T-helper 2 cell treated with Interferon-gamma antibody and Interleukin-4, amounts not matched to agents 5 μg/mL and 100 μg/mL, for 36 hours (primary cell): ENCODE measurements at places on chromosomes 5 and 9.

DNA sequence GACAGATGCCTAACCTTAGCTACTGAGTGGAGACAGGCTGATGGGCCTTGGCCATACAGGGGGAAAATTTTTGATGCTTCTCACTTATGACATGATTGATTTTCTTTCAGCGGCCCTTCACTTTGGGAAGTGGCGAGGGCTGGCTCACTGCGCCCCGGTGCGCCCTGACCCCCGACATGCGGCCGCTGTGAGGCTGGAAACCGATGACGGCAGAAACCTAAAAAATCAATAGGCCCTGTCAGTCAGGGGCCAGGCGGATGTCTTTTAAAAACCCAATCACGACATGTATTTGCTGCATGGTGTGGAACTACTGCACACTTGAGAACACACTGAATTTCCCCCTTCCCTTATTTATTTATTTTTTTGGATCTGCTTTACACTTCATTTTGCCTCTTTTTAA lies 121.7 kb downstream of the EBF1 start:
- no peak overlapping the region for H3K4me3 ChIP-seq
- no peaks in the 10 kb centered on the region for H3K36me3 ChIP-seq
- DNase-seq = no peak
- H3K27ac ChIP-seq = no peak overlapping the region

GRCh38 chr9:77166193-77166592 lies 11.1 kb upstream of the VPS13A start:
- H3K27ac ChIP-seq = no peak overlapping the region
- no peaks in the 10 kb centered on the region for H3K36me3 ChIP-seq
- peaks cover 7% of the 10 kb centered on the region for H3K27me3 ChIP-seq

DNA sequence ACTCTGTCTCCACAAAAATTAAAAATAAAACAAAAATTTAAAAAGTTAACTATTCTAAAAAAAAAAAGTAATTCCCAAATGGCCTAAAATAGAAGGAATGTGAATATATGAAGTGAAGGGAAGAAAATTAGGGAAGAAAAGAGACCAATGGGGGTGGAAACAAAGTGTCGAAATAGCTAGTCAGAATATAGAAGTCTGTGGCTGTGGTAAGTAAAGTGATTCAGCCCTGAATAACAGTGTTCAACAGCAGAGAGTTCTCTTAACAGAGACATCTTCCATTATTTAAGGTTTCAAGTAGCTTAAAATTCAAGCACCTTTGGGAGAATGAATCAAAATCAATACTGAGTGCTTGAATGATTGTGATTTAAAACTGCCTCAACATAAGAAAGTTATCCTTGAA lies 51.7 kb downstream of the LPAR1 start:
- H3K4me1 ChIP-seq = no peaks in the 10 kb centered on the region
- no peak overlapping the region for H3K4me3 ChIP-seq
- H3K27me3 ChIP-seq = no peaks in the 10 kb centered on the region
- DNase-seq = no peak
- no peak overlapping the region for H3K27ac ChIP-seq

- no peaks in the 10 kb centered on the region for H3K4me1 ChIP-seq
- H3K36me3 ChIP-seq = no peaks in the 10 kb centered on the region
These were observed 1.1 kb downstream of the NSG2 start for GRCh38 chr5:174046558-174046957.

DNA sequence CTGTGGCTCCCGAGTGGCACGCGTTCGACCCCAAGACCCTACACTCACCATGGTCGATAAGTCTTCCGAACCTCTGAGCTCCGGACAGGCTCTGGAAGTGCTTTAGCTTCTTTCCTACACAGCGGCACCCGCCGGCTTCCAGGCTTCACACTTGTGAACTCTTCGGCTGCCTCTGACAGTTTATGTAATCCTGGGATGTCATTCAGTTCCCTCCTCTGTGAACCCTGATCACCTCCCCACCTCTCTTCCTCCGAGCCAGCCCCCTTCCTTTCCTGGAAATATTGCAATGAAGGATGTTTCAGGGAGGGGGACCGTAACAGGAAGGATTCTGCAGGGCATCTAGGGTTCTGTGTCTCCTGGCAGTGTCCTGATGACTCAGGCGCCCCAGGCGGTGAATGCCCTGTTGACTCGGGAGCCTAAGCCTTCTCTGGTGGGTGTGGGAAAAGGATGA lies at the start of gene CD14:
Gene CD14 (minus strand): TSS at position 155 of the 451 bp plus-strand sequence. CDS start 104 bp downstream, at position 51.
- peak within 1 kb of the TSS; percentile 15 for H3K27ac ChIP-seq
- H3K27me3 ChIP-seq = peaks cover 29% of the 10 kb centered on the region
- peak within 1 kb of the TSS; percentile 84 for H3K4me3 ChIP-seq
- peaks cover 19% of the 10 kb centered on the region for H3K4me1 ChIP-seq

DNA sequence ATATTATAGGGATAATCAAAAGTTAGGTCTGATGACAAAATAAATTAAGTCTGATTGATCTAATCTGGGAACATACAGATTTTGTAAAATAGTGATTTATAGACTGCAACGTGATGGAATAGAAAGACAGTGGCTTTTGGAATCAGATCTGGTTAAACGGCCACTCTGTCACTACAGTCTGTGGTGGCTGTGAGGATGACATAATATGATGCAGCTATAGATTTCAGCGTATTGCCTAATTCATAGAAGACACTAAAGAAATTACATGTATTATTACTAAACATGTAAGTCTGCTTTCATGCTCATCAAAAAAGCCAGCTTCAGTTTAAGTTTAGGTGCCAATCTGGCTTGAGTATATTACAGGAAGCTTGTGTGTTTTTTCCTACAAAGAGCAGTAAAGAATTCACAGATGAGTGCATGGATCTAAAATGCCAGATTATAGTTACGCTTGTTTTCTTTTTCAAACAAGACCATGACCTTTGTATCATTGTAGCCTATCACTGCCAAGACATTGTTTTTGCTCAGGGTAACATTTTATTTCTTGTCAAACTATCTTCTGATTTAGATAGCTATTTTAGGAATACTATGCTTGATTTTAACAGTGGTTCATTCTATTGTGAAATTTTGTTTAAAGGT lies 25.7 kb downstream of the CPEB4 start:
- H3K36me3 ChIP-seq = no peaks in the 10 kb centered on the region
- no peak overlapping the region for H3K4me3 ChIP-seq
- no peak for DNase-seq
- peaks cover 3% of the 10 kb centered on the region for H3K4me1 ChIP-seq
- H3K27ac ChIP-seq = no peak overlapping the region

GRCh38 chr9:114994768-114995167 lies 64.4 kb upstream of the TNFSF8 start:
- H3K36me3 ChIP-seq = no peaks in the 10 kb centered on the region
- no peak overlapping the region for H3K4me3 ChIP-seq
- no peak for DNase-seq
- H3K27ac ChIP-seq = no peak overlapping the region
- peaks cover under 1% of the 10 kb centered on the region for H3K27me3 ChIP-seq

DNA sequence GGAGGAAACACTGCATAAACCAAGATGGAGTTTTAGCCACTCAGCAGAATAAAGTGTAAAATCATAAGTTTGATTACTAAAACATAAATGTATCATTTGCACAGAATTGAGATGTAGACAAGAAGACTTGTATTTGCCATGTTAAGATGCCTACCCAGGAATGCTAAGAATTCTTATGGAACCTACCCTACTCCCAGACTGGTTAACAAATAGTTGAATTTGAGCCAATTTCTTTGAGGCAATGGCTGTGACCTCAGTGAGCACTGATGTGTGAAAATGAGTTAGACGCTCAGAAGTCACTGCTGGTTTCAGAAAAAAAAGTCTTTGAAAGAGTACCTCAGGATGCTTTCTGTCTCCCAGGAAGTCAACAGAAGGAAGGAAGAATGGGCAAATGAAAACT lies 95.6 kb downstream of the ESM1 start:
- no peak overlapping the region for H3K4me3 ChIP-seq
- no peak overlapping the region for H3K27ac ChIP-seq
- H3K36me3 ChIP-seq = no peaks in the 10 kb centered on the region
- DNase-seq = no peak
- peaks cover 84% of the 10 kb centered on the region for H3K27me3 ChIP-seq

DNA sequence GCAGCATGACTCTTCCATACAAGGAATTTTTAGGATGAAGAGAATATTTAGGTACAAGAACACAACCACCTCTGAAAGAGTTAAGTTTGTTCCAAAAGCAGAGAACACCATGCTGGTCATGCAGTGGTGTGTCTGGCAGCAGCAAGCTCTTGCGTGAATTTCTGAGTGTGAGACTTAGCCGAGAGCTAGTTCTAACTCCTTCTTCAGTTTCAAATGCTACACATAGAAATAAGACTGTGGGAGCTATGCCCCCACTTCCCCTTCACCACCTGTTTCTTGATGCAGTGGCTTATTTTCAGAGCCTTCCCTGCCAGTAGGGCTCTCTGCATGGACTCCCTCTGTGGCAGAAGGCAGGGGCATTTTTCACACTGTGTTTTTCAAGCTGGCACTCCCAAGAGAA lies 122.9 kb upstream of the ZNF366 start:
- H3K36me3 ChIP-seq = no peaks in the 10 kb centered on the region
- H3K27ac ChIP-seq = no peak overlapping the region
- no peak overlapping the region for H3K4me3 ChIP-seq
- DNase-seq = no peak
- peaks cover 2% of the 10 kb centered on the region for H3K27me3 ChIP-seq

- peaks cover 34% of the 10 kb centered on the region for H3K36me3 ChIP-seq
- H3K4me3 ChIP-seq = peak overlapping the region; percentile 90
- DNase-seq = no peak
- H3K4me1 ChIP-seq = peaks cover 52% of the 10 kb centered on the region
- H3K27ac ChIP-seq = peak overlapping the region; percentile 94
These were observed 881 bp downstream of the SUB1 start for GRCh38 chr5:32586276-32586599.

DNA sequence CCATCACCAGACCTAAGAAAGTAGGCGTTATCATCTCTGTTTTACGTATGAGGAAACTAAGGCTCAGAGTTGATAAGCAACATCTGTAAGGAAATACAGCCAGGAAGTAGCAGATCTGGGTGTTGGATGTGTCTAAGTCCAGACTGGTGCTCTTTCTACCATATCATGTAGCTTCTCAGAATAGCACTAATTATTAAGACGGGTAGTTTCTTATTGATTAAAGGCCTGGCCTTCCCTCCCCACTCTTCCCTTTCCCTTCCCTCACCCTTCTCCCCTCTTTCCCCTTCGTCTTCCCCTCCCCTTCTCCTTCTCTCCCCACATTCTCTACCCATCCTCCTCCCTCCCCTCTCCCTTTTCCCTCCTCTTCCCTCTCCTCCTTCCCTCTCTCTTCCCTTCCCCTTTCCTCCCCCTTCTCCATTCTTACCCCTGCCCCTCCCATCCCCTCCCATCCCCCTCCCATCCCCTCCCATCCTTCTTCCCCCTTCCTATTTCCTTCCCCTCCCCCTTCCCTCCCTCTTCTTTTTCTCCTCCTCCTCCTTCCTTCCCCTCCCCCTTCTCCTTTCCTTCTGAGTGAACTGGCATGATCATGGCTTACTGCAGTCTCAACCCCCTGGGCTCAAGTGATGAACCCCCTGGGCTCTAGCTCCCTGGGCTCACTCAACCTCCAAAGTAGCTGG lies 79.4 kb downstream of the SNX24 start:
- no peak overlapping the region for H3K4me3 ChIP-seq
- H3K36me3 ChIP-seq = no peaks in the 10 kb centered on the region
- no peak overlapping the region for H3K27ac ChIP-seq
- no peaks in the 10 kb centered on the region for H3K4me1 ChIP-seq
- DNase-seq = no peak
- H3K27me3 ChIP-seq = peaks cover under 1% of the 10 kb centered on the region
